ENCODE measurements at places on chromosomes 3 and 15.

DNA sequence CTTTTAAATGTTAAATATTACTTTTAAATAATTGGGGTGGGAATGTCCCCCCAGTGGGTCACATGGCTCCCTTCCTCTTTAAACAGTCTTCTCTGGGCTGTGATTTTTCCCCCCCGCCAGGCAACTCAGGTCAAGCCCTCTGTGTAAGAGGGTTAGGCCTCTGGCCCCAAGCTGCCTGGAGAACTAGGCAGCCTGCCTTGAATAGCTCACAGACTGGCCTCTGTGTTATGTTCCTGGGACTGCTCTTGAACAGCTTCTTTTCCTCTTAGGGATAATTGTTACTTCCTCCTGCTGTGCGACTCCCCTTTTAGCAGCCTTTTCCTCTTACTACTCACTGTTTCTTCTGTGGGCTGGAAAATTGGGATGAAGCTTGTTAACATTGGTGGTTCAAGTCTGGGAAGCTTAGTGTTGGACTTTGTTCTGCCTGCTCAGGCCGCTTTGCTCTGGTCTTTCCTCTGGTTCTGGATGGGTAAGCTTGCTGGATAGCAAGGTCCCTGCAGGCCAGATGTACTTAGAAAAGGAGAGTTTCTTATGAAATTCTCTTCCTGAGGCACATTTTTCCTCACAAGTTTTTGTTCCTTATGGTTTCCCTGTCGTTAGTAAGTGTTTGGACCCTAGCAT is 2.2 kb downstream of the TEX264 start:
- no peak for DNase-seq

DNA sequence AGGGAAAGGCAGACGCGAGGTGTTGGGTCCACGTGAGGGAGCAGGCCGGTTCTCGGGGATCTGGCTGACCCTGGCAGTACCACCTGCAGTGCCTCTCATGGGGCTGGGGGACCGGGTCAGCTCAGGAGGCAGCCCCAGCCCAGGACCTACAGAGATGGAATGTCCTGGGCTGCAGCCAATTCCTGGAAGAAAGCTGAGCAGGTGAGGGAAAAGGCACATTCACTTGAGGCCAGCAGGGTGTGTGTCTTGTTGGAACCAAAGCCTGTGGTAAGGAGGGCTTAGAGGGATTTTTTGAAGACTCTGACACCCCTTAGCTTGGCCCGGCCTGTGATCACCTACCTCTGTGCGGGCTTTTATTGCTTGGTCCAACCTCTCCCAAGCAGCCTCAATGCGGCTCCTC is 15.8 kb downstream of the PLA2G4B start:
- DNase-seq: no peak

GRCh38 chr3:16084887-16085286 is 89.6 kb upstream of the GALNT15 start:
- DNase-seq: no peak

DNA sequence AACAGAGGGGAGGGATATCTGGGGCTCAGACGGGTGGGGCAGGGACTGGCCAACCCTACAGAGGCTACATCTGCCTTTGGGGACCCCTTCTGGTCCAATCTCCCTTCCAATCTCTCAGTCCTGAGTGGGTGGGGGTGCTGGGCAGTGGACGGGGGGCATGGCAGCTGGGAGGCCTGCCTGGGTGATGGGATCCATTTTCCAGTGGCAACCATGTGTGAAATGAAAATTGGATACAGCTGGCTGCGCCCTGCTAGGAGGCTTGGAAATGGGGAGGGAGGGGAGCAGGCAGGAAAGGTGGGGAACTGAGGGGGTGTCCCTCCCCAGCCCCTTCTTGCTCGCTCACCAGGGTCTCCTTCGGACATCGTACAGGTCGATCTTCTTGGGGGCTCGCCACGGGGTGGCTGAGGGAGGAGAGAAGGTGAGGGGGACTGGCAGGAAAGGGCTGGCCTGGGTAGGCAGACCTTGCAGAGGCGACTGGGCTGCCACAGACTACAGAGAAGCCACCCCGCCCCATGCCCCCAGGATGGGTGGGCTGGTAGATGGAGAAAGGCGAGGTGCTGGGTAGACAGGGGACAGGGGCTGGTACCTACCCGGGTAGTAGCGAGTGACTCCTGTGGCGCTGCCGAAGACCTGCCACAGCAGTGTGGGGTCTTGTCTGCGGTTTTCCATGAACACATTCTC is 21.2 kb upstream of the TMEM115 start:
- DNase-seq: no peak

DNA sequence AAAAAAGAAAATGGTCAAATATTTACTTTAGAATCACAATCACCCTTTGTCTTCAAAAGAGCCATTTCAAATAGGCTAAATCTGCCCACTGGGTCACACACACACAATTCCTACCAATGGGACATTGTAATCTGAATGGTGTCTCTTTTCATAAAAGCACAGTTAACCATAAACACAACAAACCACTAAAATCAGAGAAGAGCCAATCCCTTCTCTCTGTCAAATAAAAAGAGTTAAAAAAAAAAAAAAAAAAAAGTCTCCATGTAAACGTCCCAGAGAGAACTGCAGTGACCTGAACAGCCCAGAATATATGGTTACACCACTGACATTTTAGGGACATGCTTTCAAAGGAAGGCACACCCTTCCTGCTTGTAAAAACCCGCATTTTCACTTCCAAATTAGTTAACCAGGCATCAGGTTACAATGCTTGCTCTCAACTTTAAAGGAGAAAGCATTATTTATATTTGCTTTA is 63.7 kb downstream of the PRICKLE2 start:
- no peak for DNase-seq

DNA sequence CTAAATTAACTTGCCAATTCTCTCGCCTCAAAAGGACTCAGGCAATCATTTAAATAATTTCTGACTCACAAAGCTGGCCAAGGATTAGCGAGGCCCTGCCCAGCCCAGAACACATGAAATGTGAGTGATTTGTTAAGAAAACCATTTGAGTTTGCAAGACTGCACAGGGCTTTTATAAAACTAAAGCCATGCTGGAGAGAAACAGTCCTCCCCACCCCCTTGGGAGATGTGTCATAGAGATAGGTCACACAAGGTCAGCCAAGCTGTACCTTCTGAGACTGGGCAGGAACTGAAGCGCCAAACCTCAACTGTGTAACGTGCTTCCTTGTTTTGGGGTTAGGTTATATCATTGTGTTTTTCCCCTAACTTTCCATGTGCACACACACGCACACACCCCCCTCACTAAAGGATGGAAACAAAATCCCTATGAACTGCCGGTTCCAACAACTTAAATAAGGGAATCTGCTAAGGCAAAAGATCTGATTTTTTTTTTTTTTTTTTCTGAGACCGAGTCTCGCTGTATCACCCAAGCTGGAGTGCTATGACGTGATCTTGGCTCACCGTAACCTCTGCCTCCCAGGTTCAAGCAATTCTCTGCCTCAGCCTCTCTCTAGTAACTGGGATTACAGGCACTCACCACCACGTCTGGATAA is 8.1 kb downstream of the SPATA12 start:
- no peak for DNase-seq

GRCh38 chr15:38153781-38154180 is 98.9 kb upstream of the SPRED1 start:
- DNase-seq: no peak

GRCh38 chr3:70849911-70850699 is 537.7 kb upstream of the MDFIC2 start:
- DNase-seq: no peak

- DNase-seq: peak; percentile 5
These were observed 397.4 kb upstream of the AZI2 start for GRCh38 chr3:28745916-28746617.

- DNase-seq: no peak
These were observed 76.6 kb downstream of the LRRFIP2 start for GRCh38 chr3:37097776-37098175.

GRCh38 chr15:49343546-49343945 is 79.5 kb upstream of the FGF7 start:
- no peak for DNase-seq

DNA sequence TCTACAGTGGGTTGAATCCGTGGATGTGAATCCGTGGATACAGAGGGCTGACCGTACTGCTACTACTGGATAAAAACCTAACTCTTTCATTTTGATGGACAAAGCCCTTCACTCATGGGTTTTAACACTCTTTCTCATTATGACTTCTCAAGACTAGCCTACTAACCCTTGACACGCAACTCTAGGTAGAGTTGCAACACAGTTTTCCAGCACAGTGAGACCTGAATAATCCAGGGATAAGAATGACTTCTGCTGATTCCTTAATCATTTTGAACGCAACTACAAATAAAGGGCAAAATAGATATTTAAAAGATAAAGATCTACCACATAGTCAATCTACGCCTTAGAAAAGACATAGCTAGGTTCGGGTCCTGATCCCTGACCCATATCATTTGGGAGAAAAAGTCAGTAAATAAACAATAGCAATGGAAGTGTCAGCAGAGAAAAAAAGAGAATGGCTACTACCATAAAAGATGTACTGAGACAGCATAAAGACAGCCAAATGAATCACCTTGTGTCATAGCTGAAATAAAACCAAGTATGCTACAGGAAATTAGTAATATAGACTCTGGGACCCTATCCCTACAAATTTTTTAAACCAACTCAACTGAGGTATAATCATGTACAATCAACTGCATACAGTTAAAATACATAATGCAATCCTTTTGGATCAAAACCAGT is 87.6 kb downstream of the DPH6 start:
- no peak for DNase-seq

DNA sequence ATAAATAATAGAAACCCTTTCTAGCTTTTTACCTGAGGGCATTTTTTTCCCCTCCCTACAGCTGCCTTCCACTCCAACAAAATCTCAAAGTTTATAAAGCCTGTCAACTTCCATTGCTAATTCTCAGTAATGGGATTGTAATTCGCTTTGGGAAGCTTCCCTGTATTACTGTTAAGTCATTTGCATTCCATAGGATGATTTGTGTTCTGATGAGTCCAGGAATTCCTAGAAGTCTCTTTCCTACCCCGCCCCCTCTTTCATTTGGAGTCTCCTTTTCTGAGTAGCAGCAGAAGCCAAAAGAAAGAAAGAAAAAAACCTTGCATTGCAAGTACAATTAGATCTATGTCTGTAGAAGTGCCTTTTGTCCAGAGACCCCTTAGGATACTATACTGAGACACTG is 1033.3 kb downstream of the IGSF11 start:
- DNase-seq: no peak

DNA sequence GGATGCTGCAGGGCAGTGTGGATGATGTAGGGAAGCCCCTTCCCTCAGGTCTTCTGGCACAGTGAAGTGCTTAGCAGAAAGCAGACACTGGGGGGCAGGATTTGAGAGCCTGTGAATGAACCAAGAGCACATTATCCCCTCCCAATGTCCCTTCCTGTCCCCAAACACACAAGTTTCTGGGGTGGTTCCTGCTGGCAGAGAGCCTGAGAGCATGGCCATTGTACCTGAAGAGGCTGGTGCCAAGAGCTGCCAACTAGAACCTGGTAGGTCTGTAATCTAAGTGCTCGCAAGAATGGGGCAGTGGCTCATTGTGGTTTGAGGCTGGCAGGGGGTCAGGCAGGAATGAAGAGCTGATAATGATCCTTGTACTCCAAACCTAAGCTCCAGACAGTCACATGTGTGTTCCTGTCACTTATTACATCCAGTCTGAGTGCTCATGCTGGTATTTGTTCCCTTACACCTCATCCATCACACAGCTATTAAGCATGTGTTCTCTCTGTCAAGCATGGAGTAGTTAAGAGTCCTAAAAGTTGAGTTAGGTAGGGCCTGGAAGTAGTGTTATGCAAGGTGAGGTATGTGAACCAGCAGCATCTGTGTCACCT is 6.7 kb upstream of the CCR1 start:
- DNase-seq: no peak

GRCh38 chr3:177760803-177761202 is 563.5 kb upstream of the TBL1XR1 start:
- DNase-seq: no peak

- DNase-seq: peak; percentile 46
These were observed 12.8 kb downstream of the VILL start for GRCh38 chr3:38003371-38003816.

GRCh38 chr3:189748046-189748445 is 116.9 kb downstream of the TP63 start:
- DNase-seq: no peak

GRCh38 chr3:157354722-157355121 is 81.9 kb upstream of the PTX3 start:
- no peak for DNase-seq

DNA sequence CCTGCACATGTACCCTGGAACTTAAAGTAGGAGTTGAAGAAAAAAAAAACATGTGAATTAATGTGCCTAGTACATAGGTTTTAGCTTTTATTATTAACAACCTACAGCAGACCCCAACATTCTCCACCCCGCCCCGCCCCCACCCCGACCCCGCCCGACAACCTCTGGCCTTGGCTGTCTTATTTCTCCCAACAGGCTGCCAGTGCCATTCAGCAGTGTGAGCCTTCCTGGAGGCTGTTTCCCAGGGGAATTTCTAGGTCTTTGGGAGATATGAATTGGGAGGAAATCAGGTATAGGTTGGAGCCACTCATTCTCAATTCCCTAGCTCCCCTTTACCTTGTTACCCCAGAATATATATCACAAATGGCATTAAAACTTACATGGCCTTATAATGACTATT is 8.3 kb upstream of the MLF1 start:
- DNase-seq: no peak

DNA sequence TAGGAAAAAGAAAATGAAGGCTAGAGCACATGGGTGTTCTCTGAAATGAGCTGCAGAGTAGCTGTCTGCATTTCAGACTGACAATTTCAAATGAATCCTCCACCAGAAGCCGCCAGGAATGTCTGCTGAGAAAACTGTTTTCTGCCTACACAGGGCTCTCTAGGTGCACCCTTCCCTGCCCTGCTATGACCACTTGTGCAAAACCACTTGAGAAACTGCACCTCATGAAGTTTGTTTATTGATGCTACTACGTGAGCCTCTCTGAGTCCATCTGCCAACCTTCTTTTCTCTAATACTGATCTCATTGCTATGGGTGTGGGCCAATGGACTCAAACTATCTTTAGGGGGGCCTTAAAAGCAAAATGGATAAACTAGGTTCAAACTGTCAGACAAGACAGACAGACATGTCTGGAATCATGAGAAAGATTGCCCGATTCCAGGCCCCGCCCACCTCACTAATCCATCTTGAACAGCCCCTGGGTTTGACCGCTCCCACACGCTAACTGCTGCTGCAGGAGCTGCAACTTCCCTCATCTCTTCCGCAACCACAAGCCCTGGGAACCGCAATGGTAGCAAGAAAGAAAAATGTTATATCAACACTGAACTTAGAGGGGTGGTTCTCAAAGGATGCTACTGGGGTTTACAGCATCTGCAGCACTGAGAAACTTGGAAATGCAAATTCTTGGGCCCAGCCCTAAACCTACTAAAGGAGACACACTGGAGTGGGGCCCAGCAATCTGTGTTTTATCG is 9.0 kb upstream of the CD47 start:
- no peak for DNase-seq

DNA sequence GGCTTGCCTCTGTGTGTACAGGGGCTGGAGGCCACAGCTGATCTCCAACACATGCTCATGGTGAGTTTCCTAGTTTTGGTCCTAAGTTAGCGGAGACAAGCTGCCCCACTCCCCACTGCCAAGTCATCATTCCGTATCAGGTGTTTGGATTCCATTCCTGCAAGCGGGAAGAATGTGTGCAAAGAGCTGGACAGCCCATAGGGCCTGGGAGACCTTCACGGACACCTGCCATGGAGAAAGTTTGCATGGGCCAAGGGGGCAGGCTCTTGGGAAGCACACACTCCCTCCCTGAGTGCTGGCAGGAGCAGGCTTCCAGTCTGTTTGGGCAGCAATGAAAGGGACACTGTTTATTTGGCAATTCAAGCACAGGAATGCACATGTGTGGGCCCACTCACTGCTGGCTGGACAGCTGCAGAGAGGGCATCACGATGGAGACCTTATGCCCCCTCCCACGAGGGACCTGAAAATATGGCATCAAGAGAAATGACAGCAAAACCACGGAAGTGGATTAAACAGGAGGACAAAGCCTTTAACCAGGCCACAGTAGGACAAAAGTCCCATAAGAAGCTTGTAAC is 149.7 kb downstream of the KLF13 start:
- DNase-seq: no peak
